Activated T-helper 1 cell treated with anti-CD3 and anti-CD28 coated beads, Interleukin-2, amount 50 U/mL, for 16 hours (primary cell): ENCODE measurements at places on chromosomes 16 and 17.

DNA sequence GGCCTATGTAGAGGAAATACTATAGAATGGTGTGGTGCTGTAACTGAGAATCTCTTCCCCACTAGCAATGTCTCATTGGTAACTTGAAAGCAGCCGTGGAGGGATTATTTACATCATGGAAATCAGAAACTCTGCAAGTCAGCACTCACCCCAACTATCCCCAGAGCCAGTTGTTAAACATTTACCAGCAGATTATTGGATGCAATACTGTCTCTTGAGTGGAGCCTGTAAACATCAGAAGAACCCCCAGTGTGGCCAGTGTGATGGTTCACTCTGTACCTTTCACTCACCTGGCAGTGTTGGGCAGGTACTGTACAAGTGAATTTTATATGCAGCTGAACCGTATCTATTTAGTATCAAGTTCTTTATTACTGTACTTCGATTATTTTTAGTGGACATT, 299.8 kb upstream of the SALL1 start:
- no peak for DNase-seq

DNA sequence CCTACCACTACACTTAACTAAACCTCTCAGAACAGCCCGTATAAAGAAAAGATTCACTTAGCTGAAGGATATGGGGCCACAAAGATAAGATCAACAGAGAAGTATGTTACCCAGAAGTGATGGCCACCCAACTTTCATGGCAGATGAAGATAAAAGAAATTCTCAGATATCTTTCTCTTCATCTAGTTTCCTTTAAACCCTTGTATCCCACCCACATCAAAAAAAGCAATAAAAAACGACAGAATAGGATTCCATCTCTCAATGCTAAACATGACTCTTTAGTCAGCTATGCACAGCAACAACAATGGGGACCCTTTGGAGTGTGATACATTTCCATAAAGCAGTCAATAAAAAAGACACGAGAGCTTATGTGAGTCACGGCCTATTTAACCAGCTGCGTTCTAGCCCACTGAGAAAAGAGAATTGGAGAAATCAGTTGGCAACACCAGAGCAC, 86.6 kb downstream of the SNX11 start:
- no peak for DNase-seq

GRCh38 chr16:53374800-53375199, 59.5 kb upstream of the RBL2 start:
- DNase-seq = no peak

DNA sequence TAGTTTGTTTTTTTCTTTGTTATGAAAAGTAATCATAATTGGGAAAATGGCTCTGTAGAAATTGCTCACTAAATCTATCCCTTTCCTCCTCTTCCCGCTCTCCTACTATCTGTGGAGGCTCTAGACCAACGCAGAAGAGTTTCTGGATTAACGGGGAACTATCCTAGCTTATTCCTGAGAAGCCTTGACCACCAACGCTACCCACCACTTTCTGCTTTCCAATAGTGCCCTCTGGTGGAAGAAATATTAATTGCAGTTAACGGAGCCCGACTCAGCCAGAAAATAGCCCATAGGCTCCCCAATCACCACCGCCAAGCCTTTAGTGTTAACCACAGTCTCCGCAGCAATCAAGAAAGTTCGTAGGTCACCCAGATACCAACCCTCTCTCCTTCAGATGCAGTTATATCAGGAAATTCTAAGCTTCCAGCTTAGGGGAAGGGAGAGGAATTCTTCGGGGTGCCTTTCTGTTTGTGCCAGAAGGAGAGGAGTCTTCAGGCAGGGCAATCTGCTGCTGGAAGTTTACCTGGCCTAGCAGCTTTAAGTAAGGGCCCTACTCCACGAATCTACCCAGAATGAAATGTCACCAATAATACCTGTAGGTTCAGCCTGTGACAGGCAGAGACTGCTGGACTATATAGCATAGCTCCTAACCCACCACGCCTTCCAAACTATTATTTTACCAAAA, 23.0 kb upstream of the NSRP1 start:
- no peak for DNase-seq

- peak; percentile 68 for DNase-seq
These were observed at the start of gene UNKL for GRCh38 chr16:1414532-1415260. Gene UNKL, minus strand, starts transcription at chr16:1414704. Its CDS starts 13 bp downstream, at chr16:1414691.

- DNase-seq = no peak
These were observed 365.6 kb downstream of the SLC39A11 start for GRCh38 chr17:72726936-72727335.

- DNase-seq = no peak
These were observed 5.3 kb downstream of the IFI35 start for GRCh38 chr17:43011728-43012472.
